ENCODE measurements at places on chromosomes 4 and X.

GRCh38 chr4:74118600-74119338 is 19.8 kb upstream of the CXCL2 start:
- DNase-seq: no peak

GRCh38 chr4:166846939-166847338 is 387.4 kb downstream of the SPOCK3 start:
- DNase-seq: no peak

- DNase-seq: no peak
These were observed 888.4 kb upstream of the EPHA5 start for GRCh38 chr4:66558651-66559050.

GRCh38 chr4:102780476-102781144 is 19.8 kb upstream of the MANBA start:
- no peak for DNase-seq

GRCh38 chr4:147340111-147340510 is 140.8 kb upstream of the EDNRA start:
- no peak for DNase-seq

GRCh38 chr4:41647383-41647782 is 101.1 kb downstream of the PHOX2B start:
- DNase-seq: no peak

DNA sequence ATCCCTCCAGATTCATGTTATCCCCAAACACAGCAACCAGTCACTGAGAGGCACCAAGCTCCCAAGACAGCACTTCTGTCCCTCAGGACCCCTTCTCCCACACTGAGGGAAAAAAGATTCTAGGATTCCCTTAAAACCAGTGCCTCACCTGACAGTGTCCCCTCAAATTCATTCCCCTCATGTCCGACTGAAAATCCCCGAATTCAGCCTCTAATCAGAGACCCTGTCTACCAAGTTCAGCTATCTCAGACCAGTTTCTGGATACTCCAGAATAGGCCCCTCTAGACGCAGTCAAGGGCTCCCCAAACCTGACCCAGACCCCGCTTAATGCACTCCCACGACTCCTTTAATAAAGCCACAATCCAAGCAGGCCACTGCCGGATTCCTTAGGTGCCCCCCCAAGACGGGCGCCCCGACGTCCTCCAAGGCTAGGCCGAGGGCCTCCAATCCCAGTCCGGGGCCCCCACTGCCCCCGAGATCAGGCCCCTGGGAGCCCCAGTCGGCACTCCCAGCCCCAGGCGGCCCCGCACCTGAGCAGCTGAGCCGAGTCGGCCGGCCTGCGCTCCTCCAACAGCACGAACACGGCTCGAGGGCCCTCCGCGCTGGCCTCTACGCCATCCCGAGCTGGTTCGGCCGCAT is 457 bp downstream of the TFE3 start:
- no peak for DNase-seq

DNA sequence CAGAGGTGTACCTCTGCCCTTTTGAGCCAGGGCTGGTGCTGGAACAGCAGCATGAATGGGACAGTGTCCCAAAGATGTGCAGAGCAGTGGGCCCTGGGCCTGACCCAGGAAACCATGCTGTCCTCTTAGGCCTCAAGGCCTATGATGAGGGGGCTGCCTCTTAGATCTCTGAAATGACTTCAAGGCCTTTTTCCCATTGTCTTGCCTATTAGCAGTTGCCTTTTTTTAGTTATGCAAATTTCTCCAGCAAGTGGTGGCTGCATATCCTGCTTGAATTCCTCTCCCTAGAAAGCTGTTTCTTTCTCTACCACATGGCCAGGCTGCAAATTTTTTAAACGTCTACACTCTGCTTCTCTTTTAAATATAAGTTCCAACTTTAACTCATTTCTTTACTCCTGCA is 160.3 kb downstream of the CFAP299 start:
- DNase-seq: no peak

- DNase-seq: no peak
These were observed 11.4 kb upstream of the MCUB start for GRCh38 chr4:109548655-109549054.

DNA sequence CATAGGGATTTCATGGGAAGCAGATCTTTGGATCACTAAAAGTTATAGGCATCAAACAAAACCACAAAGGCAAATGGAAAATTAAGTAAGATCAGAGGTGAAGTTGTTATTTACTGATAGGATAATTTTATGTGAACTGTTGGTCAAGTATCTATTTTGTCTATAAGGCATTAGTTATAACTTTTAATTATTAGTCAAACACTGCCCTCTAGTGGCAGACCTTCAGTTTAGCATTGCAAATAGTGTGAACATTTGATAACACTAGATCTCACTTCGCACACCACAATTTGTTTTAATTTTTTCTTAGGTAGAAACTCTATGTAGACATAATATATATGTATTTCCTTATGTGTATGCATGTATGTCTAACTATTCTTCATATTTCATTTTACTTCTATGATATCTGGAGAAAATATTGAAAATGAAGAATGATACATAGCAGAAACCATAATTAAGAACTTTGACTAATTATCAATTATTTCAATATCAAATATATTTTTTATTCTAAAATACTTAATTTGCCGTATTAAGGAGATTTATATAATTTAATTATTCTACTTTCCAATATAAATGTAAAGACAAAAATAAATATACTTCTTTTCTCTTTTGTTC is 214.5 kb upstream of the TACR3 start:
- no peak for DNase-seq

GRCh38 chrX:16039834-16040233 is 83.5 kb upstream of the GRPR start:
- no peak for DNase-seq

DNA sequence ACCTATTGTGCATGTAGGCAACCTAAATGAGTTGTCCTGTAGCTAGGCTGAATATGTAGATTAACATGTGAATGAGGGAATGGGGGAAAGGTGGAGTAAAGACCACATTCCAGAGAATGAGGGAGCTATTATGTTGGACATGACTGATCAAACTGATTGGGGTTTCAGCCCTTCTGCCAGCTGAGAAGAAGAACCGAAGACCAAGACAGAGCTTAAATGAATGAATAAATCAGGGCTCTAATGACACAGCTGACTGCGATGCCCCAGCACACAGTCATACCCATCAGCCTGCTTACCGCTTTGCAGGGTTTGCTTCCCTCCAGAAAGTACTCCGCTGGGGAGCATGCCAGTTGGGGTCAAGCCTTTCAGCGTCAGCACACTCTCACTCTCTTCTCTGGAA is 315.4 kb downstream of the PPP3CA start:
- DNase-seq: no peak

DNA sequence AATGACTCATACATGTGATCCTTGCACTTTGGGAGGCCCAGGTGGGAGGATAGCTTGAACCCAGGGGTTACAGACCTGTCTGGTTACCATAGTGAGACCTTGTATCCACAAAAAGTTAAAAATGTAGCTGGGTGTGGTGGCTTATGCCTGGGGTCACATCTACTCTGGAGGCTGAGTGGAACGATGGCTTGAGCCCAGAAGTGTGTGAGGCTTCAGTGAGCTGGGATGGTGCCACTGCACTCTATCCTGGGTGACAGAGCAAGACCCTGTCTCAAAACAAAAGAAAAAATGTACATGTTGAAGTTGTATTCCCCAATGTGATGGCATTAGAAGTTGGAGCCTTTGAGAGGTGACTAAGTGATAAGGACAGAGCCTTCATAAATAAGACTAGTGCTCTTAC is 409.4 kb upstream of the PABPC4L start:
- no peak for DNase-seq

- no peak for DNase-seq
These were observed 138.4 kb downstream of the PARM1 start for GRCh38 chr4:75071317-75071716.

GRCh38 chrX:10989386-10989785 is 121.7 kb upstream of the HCCS start:
- no peak for DNase-seq

DNA sequence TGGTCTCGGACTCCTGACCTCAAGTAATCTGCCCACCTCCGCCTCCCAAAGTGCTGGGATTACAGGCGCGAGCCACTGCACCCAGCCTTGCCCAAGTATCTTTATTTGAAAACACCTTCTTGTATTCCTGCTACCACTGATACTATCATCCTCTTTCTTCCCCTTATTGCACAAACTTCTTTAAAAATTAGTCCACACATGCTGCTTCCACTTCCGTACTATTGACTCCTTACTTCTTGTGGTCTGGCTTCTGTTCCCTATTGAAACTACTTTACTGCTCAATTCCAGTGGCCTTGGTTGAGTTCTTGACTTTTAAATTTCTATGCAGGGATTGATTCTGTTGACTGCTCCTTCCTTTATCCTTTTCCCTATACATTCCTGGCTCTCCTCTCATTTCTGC is 38.8 kb downstream of the MTM1 start:
- no peak for DNase-seq

GRCh38 chrX:8520791-8521190 is 56.2 kb downstream of the VCX3B start:
- no peak for DNase-seq

DNA sequence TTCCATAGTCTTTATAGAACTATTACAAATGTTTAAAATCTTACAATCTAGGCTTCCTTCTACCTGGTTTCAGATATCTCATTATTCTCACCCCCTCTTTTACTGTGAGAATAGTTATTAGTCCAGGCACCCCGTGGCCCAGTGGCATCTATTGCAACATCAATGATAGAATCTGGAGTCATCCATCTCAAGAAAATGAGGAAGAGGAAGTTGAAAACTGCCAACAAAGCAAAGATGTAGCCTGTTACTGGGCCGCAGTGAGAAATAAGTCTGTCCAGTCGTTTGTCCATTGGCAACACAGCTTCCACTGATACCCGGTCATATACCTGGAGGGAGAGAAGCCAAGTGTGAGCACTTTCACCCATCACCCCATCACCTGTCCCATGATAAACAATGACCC is 6.0 kb upstream of the ASB11 start:
- DNase-seq: no peak

GRCh38 chrX:52574416-52575275 is 57.8 kb upstream of the XAGE1B start:
- DNase-seq: peak; percentile 14

DNA sequence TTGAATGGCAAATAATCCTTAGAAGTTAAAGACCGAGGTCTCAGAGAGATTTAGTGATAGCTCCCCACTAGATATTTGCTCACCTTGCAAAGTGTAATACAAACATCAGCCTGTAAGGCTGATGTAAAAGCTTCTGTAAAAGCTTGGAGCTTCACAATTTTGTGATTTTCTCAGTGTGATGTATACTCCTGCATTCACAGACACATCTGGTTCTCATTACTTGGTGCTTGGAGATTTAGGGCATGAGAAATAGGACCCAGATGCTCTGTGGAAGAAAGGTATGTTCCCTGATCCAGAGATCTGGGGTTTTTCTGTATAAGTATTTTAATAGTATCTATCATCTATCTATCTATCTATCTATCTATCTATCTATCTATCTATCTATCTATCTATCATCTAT is 1664.3 kb downstream of the C4orf33 start:
- DNase-seq: no peak

- DNase-seq: no peak
These were observed 852.0 kb downstream of the PCDH18 start for GRCh38 chr4:136680271-136680670.

DNA sequence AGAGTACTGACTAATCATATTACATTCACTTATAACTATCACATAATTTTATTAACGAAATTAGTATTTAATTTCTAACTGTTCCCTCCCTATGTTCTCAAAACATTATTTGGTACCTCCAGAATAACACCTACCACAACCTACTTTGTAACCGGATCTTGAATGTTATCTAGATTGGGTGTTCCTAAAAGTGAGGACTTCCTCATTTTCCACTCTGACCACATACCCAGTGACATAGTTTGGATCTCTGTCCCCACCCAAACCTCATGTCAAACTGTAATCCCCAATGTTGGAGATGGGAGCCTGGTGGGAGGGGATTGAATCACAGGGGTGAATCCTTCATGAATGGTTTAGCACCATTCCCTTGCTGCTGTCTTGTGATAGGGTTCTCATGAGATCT is 21.8 kb downstream of the NR3C2 start:
- no peak for DNase-seq

GRCh38 chr4:16294455-16294854 is 68.2 kb upstream of the TAPT1 start:
- no peak for DNase-seq

DNA sequence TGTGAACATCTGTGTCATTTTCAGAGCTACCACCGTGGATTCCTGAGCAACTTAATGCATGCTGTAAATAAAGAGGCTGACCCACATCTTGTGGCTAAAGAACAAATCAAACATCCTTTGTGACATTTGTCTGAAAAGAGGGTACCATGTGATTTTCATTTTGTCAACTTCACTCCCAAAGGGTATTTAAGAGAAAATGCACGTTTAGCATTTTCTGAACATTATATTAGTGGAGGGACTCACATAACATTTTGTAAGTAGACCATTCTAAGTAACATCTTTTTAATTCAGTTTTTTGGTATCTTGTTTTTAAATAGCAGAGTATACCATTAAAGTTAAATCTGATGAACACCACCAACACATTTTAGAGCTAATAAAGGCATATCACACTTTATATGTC is 17.0 kb upstream of the CPE start:
- DNase-seq: no peak

GRCh38 chr4:74933562-74934015 is 673 bp downstream of the PARM1 start:
- DNase-seq: no peak

DNA sequence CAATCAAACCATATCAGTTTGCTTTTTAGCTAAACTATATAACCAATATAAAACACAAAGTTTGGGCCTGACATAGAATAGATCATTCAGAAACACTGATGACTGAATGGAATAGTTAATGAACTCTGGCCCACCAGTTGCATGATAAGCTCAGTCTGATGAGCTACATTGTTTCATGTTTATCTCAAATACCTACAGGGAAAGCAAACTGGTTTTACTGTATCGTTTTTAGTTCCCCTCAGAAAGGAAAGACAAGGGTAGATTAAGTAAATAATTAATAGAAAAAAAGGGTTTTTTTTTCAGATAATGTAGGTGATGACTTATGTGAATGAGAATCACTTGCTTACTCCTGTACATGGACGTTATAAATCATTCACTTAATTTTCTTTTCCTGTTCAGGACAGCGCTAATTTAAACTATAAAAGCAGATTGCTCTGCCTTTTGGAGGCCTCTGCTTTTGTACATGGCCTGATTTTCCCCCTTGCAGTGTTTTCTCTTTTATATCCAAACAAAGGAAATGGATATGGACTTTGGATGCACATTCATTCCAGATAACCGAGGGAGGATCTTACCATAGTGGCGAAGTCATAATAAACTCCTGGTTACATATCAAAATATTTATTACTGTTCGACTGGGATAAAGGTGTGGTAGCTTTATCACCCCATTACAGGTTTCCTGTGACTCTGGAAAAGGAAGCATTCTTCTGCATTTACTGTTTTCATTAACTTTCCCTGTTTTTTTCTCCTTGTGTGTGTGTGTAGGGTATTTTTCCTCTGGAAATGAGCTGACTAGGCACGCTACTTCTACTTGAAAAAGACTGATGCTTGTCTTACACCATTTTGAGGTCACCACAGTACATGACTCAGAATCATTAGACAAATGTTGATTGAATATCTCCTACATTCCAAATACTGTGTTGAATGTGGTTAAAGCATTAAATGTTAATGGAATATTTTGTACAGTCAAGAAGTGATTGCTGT is 373.1 kb upstream of the HS3ST1 start:
- no peak for DNase-seq
